Fibroblast of skin of abdomen (primary cell): ENCODE measurements at places on chromosomes 5 and 9.

- no peak for DNase-seq
Measured at GRCh38 chr9:115642285-115642684, 511.3 kb upstream of the PAPPA start.

- DNase-seq = no peak
Measured at GRCh38 chr5:88892669-88893068, 9.7 kb upstream of the MEF2C start.

- DNase-seq = no peak
Measured at GRCh38 chr5:136631186-136631585, 265.8 kb upstream of the TRPC7 start.

DNA sequence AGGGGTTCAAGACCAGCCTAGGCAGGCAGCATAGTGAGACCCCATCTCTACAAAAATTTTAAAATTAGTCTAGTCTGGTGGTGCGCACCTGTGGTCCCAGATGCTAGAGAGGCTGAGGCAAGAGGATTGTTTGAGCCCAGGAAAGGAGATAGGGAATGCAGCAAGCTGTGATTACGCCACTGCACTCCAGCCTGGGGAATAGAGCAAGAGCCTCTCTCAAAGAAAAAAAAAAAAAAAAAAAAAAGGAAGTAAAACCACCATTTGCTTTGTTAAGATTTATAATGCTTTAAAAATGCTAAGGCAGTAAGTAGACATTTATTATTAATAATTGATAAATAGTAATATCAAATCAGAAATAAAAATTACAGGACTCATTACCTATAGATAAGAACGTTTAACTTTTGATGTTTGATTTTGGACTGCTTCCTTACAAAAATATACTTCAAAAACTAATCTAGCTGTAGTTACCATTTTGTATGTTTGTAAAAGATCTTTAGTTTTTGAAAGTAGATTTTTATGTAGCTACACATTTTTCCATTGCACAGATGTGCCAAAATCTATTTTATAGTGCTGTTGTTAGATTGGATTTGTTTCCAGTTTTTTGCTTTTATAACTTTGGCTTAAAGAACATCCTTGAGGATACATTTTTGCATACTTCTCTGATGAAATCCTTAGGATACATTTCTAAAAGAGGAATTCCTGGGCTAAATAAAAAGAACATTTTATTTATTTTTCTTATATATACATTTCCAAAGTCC is 86.4 kb downstream of the INIP start:
- no peak for DNase-seq

DNA sequence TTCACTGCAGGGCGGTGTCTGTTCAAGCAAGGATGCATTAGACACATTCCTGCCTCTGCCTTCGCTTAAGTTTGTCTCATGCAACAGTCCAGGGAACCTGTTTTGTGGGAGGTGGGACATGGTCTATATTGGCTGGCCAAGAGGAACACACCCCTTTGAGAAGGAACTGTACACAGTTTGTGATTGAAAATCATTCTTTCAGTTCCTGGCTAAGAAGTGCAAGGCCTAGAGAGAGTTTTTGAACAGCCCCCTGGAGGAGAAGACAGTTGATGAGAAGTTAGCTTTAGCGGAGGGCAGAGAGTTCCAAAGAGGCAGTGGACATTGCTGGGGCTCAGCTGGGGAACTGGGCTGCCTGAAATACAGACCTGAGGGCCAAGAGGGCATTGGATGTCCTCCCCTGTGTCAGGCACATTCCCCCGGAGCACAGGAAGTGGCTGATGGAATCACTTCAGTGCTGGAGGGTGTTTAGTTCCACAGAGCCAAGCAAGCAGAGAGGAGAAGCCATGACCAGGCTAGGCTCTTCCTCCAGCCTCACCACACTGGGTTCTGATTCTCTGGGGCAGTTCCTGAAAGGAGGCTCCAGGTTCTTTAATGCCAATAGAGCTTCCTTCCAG is 66.6 kb downstream of the RGS3 start:
- DNase-seq = no peak

- peak; percentile 6 for DNase-seq
Measured at GRCh38 chr5:98679963-98680362, 93.5 kb upstream of the RGMB start.

DNA sequence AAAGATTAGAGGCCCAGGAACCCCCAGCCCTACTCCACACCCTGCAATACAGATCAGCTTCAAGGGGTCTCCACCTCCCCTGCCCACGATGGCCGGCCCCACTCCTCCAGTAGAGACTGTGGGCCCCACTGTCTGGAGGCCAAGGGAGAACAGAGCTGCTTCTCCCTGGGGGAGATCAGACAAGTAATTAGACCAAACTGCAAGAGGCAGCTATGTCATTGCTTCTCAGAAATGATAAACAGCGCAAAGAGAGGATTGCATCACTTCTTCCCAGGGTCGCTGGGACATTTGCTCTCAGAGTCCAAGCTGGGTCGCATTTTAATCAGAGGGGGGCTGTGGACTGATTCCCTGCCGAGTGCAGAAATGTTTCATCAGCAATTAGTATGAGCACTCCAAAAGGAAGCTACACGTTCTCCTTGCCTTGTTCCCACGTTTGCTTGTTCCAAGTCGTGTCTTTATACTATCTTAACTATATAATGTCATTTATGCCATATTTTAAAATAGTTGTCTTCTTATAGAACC is 59.9 kb downstream of the ROPN1L start:
- peak; percentile 45 for DNase-seq
